ENCODE measurements at places on chromosomes 7 and 10.

DNA sequence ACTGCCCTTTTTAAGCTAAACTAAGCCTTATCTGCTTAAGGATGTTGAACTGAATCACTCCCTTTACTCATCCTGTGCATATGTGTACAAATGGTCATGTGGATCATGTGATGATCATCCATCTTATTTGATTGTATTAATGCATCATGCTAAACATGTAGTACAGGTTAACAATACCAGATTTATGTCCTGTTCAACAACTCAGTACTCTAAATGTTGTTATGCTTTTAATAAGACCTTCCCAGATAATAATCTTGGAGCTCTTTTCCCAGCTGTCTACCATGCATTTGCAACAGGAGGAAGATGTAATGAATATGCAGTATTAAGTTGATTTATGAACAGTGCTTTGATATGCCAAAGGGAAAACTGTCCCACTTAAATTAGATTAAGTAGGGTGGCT is 318.0 kb downstream of the BICC1 start:
- no peak for DNase-seq

DNA sequence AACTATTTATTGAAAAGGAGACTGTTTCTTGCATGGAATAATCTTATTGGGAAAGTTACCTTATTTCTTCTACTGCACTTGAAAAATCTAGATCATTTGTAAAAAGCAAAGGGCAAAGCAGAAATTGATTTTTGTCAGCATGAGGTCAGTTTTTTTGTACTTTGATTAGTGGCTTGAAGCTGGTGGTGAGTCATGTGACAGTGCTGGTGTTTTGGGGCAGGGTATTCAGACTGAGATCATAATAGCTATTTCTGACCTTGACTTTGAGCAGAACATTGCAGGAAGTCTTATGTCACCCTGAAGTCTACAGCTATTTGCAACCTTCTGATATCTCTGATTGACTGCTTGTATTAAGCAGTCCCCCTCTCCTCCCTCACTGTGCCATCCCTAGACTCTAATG is 66.3 kb upstream of the SORCS3 start:
- DNase-seq, result no peak

DNA sequence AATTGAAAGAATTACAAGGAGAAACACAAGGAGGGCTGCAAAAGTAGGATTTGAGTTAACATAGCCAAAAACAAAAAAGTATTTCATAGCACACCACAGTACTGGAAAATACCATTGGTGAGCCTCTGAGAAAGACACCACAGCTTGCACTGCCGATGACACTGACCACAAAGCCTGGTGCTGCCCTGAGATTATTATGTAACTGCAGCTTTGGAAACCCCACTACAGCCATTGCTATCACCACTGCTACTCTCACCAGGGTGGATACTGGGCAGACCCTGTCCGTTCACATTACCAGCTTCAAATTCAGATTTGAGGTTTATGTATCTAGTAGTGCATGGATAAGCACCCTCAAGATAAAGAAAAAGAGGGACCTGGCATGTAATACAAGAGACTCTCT is 1246.7 kb upstream of the SORCS1 start:
- DNase-seq, result no peak

DNA sequence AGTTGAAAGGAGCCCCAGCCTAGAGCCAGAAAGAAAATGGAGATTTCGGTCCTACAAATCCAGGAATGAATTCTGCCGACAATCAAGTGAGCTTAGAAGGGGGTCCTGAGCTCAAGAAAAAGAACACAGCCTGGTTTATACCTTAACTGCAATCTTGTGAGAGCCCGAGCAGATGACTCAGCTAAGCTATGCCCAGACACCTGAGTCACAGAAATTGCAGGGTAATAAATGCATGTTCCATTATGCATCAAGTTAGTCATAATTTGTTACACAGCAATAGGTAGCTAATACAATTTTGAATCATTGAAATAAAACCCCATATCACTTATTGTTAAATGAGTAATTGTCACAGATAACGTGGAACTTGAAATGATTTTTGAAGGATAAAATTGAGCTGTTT is 111.8 kb upstream of the FOXP2 start:
- no peak for DNase-seq

DNA sequence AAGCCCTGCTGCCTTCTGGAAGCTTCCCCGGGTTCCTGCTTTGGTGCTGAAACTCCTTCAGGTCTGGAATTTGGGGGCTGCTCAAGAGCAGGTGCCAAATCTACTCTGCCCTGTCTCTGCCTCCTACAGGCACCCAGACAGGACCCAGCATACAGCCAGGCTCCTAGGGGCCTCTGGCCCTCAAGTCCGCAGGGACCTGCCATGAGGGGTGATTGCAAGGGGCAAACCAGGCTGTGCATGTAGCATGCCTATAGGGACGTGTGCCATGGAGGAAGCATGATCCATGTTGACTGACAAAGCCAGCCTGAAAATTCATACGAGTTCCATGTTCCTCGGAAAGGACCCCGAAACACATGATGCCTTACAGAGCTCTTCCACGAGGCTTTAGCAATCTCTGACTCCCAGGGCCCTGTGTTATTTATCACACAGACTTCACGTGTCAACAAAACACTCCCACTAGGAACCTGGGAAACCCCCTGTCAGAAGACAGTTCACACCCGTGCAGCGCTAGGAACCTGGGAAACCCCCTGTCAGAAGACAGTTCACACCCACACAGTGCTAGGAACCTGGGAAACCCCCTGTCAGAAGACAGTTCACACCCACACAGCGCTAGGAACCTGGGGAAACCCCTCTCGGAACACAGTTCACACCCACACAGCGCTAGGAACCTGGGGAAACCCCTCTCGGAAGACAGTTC is 75.3 kb upstream of the DNAAF5 start:
- DNase-seq, result no peak

GRCh38 chr10:33125522-33126517 is 167.8 kb upstream of the ITGB1 start:
- peak; percentile 81 for DNase-seq

GRCh38 chr7:140165422-140165821 is 11.4 kb downstream of the KDM7A start:
- DNase-seq, result no peak

DNA sequence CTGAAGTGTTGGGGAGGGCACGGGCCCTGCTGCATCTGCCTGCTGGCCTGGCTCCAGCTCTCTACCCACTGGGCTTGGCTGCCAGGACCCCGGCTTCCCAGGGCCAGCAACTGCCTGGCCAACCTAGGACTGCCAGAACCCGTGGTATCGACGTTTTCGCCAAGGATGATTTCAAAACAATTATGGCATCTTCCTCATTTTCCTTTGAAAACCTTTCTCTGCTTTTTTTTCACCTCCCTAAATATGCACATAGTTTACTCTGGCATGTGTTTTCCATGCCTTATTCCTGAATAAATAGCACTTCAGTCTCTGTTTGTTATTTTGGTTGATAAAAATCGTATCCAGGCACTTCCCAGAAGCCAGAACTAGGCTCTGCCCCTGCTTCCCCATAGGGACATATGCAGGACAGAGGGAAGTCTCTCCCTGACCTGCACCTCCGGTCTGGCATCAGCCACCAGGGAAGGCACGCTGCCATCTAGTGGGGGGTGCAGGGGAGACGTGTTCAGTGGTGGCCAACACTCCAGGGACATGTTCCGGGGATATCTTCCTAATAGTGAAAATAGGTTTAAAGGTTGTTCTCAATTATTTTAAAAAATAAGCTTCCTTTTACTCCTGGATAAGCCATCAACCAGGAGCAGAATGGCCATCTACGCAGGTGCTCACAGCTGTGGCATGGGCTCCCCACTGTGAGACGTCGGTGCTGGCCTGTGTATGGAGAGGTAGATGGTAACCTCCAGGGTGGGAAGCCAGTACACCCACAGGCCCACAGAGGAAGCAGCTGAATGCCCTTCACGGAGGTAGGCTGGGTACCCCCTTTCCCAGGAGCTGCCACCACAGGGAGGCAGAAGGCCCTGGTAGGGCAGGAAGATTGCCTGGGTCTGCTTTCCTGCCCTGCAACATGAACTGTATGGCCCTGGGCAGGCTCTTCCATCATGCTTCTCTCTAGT is 30.7 kb upstream of the ANTXRL start:
- peak; percentile 65 for DNase-seq

DNA sequence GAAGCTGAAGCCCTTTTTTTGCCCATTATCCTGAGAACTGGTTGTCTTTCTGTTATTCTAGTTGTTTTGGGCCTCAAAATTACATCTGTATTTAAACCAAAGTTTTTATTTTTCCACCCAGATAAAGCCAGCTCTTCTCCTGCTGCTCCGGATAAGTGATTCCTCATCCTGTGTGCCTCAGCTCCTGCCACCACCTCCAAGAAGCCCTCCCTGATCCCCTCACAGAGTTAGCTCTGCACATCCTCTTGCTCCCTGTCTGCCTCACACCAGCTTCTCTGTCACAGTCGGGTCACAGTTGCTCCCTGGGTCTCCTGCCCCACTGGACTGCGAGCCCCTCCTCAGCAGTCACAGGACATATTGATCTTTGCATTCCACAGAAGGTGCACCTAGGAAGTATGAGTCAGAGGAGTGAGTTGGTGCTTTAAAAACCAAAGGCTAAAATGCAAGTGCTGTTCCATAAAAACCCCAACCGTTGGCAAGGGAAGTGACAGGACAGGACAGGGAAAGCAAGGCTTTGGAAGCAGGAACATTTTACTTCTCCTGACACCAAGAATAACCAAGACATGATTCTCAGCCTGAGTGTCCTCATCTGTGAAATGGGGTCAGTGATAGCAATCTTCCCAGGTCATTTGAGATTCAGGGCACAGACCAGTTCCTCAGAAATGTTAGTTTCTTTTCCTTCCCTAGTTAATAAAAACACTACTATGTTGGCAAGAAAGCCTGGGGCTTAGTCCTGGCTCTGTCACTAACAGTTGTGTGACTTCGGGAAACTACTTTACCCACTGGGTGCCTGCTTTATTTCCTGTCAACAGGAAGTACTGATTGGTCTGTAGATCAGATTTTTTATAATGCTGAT is 36.5 kb upstream of the EEPD1 start:
- no peak for DNase-seq

DNA sequence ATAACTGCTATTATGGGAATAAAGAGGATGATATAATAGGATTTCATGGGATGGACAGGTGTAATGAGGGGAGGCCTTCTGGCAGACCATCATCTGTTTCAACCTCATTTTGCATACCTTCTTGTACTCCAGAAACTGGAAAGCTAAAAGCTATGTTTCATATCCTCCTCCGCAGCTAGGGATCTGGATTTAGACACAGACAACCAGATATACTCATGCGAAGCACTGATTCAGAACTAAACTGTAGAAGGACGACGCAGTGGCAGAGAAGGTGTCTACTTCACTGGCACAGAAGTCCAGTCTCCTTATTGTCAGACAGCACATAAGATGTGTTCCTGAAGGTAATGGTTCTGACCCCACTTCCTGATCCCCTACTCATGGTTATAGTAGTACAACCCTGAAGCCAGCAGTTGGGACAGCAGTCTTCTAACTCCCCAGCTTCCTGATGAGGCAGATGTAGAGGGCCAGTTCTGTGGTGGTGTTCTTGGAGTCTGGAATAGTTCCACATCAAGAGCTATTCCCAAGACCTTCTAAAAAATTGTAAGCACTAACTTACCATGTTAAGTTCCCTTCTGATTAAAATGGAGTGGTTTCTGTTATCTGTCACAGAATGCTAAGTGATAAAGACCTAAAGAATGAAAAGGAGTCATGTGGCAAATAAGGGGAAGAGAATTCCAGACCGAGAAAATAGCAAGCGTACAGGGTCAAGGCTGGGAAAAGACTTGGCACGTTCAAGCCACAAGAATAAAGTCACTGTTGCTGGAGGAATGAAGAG is 550.3 kb downstream of the GRM8 start:
- DNase-seq, result peak; percentile 11

DNA sequence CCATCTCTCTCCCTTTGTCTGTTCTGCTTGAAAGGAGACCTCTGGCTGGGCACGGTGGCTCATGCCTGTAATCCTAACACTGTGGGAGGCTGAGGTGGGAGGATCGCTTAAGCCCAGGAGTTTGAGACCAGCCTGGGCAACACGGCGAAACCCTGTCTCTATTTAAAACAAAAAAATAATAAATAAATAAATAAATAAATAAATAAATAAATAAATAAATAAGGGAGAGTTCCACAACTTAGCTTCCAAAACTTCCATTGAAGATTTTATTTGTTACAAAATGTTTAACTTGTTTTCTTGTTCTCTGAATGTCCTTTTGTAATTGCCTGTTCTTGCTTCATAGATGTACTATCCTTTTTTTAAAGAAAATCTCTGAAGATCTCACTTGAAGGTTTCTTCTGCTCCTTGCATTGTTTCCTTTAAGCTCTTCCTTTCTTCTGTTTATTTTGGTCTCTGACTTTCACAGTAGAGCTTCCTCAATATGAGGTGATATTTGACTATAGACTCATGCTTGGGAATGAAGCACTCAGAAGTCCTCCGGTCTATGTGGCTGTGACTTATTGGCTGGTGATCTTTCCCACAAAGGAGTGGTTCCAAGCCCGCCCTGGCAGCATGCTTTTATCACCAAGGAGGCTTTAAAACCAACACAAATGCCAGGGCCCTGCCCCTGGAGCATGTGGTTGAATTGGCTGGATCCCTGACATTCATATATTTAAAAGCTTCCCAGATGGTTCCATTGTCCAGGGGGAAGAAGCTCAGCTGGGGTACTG is 18.1 kb upstream of the NPTX2 start:
- DNase-seq, result no peak

GRCh38 chr7:2191016-2191415 is 41.7 kb downstream of the MAD1L1 start:
- DNase-seq, result no peak

GRCh38 chr10:130929422-130930325 is 381.8 kb downstream of the TCERG1L start:
- no peak for DNase-seq

GRCh38 chr7:24297362-24297761 is 13.4 kb downstream of the NPY start:
- DNase-seq, result no peak

DNA sequence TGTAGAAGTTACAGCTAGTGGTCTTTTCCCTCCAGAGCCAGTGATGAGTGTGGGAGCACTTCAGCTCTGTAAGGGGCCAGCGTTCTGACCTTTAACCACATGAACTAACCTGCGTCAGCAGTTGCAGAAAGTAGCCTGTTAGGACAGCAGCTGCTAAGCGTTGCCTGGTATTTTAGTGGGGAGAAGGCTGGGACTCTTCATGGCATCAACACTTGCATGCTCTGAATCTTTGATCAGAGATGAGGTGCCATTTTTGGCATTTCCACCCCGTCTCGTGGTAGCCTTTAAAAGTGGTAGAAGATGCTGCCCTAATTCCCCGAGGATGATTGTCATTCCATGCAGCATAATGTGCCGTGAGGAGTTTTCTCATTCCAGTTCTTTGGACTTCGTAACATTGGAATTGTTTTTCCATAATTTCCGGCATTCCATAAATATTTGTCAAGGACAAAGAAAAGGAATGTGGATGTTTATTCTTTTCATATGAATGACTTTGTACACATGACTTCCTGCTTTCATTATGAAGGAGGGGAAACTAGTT is 92.2 kb downstream of the AVL9 start:
- no peak for DNase-seq

GRCh38 chr10:29482591-29483431 is 152.0 kb downstream of the SVIL start:
- peak; percentile 32 for DNase-seq
